Transverse colon (tissue), 4 donors: ENCODE measurements at places on chromosomes 1 and 21. TPM values are rescaled to one million over a fixed set of nuclear protein-coding genes. Genes with fewer than 3 reads are reported as not detected.

The DIRAS3 gene
- not detected for total RNA-seq

The USH2A gene
- total RNA-seq: not detected

- no peak overlapping the region for H3K4me3 ChIP-seq
- DNase-seq: no peak
- H3K4me1 ChIP-seq: no peaks in the 10 kb centered on the region
- no peaks in the 10 kb centered on the region for H3K36me3 ChIP-seq
- H3K27ac ChIP-seq: no peak overlapping the region
Observed at GRCh38 chr21:44649521-44650100, 3.4 kb downstream of the KRTAP10-11 start.

- no peak for DNase-seq
- peaks cover 7% of the 10 kb centered on the region for H3K4me1 ChIP-seq
Observed at GRCh38 chr1:209583408-209583807, at the start of gene CAMK1G. Gene CAMK1G, plus strand, starts transcription at chr1:209583714. Its CDS starts 11,270 bp downstream, at chr1:209594984.

The RASAL2 gene
- 20.9 TPM for total RNA-seq

- H3K36me3 ChIP-seq: peaks cover 8% of the 10 kb centered on the region
- no peaks in the 10 kb centered on the region for H3K27me3 ChIP-seq
- H3K27ac ChIP-seq: peak overlapping the region; percentile 83
Observed at GRCh38 chr1:23403038-23403336, 21.6 kb downstream of the TCEA3 start.

The APCS gene
- total RNA-seq: not detected

- no peaks in the 10 kb centered on the region for H3K27me3 ChIP-seq
- DNase-seq: no peak
- no peak overlapping the region for H3K27ac ChIP-seq
- no peaks in the 10 kb centered on the region for H3K36me3 ChIP-seq
- H3K4me3 ChIP-seq: no peak overlapping the region
- no peaks in the 10 kb centered on the region for H3K4me1 ChIP-seq
Observed at GRCh38 chr1:71494163-71494562, 413.3 kb upstream of the ZRANB2 start.

DNA sequence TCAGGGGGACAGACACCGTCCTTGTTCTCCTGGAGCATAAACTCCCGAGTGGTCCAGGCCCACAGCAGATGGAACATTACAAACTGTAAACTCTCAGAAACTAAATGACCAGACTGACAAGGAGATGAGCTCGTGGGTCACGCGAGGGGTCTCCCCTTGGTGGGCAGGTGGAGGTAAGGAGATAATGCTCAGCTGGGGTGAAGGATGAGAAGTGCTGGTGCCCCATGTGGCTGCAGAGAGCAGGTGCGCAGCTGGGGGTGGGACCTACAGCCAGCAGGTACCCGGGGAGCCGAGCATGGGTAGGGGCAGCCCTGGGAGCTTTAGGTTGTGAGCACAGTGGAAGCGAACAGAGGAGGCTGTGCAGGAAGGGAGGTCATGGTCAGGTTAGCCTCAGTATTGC, 40.1 kb downstream of the AJAP1 start:
- DNase-seq: no peak
- no peak overlapping the region for H3K27ac ChIP-seq
- no peaks in the 10 kb centered on the region for H3K36me3 ChIP-seq
- H3K27me3 ChIP-seq: no peaks in the 10 kb centered on the region
- H3K4me1 ChIP-seq: no peaks in the 10 kb centered on the region

DNA sequence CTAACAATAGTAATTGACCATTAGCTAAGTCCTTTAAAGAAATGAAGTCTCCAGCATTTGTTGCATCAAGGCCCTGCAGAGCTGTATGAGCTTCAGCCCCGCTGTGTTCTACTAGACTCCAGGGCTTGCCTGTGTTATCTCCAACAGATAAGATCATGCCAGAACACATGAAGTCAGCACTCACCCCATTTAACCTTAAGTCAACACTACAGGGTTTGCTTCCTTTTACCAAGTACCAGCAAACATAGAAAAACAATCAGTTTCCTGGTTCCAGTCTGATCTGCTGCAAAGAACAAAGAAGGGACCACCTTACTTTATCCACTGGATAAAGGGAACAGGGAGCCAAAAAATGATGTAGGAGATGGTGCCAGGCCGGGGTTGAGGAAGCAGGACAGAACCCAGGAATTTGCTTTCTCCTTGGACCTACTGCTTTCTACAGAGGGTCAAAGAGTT, 41.3 kb upstream of the ENAH start:
- no peaks in the 10 kb centered on the region for H3K27me3 ChIP-seq
- no peaks in the 10 kb centered on the region for H3K36me3 ChIP-seq
- H3K4me3 ChIP-seq: no peak overlapping the region
- peak overlapping the region; percentile 45 for H3K27ac ChIP-seq
- peaks cover 37% of the 10 kb centered on the region for H3K4me1 ChIP-seq
- DNase-seq: no peak

DNA sequence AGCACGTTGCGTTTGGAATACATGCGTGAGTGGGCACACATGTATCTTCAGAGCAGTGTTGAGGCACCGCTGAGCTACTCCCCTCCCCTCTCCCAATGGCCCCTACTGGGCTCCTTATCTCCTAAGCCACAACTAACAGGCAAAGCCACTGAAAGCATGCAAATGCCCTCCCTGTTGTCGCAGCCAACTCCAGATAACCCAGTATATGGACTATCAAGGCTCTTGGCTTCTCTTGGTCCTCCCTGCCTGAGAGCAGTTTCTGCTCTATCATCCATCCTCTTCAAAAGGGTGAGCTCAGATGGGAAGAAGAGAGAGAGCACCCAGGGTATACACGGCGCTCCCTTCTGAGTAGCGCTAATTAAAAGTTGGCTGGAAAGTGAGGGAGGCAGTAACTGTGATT, 58.5 kb upstream of the CNTN2 start:
- no peaks in the 10 kb centered on the region for H3K4me1 ChIP-seq
- no peaks in the 10 kb centered on the region for H3K36me3 ChIP-seq
- H3K27ac ChIP-seq: no peak overlapping the region
- H3K27me3 ChIP-seq: no peaks in the 10 kb centered on the region
- no peak for DNase-seq

GRCh38 chr1:58395355-58395754, 151.2 kb downstream of the OMA1 start:
- no peaks in the 10 kb centered on the region for H3K27me3 ChIP-seq
- H3K4me1 ChIP-seq: no peaks in the 10 kb centered on the region
- no peak overlapping the region for H3K27ac ChIP-seq
- H3K4me3 ChIP-seq: no peak overlapping the region

- no peak overlapping the region for H3K4me3 ChIP-seq
- no peaks in the 10 kb centered on the region for H3K36me3 ChIP-seq
- H3K27ac ChIP-seq: no peak overlapping the region
- no peak for DNase-seq
Observed at GRCh38 chr1:229383961-229384360, 41.1 kb upstream of the CCSAP start.

The DMBX1 gene
- not detected for total RNA-seq

- no peaks in the 10 kb centered on the region for H3K27me3 ChIP-seq
- no peak overlapping the region for H3K27ac ChIP-seq
- no peak overlapping the region for H3K4me3 ChIP-seq
- DNase-seq: no peak
- H3K36me3 ChIP-seq: no peaks in the 10 kb centered on the region
Observed at GRCh38 chr21:39525129-39525528, 73.4 kb downstream of the SH3BGR start.

DNA sequence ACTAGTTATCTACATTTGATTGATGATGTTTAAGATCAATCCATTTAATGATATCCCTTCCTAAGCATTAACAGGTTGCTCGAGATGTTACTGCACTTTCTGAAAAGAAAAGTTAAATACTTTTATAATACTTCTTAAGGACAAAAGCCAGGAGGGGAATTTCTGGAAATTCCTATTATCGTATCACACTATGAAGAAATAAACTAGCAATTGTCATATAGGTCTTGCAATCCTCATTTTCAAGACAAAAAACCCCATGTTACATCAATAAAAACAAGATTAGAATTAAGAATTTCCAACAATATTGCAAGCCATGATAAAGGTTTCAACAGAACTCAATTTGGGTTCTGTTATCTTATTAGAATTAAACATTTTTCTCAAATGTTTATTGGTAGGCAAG, 47.2 kb downstream of the HNRNPR start:
- no peak for DNase-seq
- no peaks in the 10 kb centered on the region for H3K4me1 ChIP-seq
- H3K4me3 ChIP-seq: no peak overlapping the region
- H3K27me3 ChIP-seq: no peaks in the 10 kb centered on the region
- H3K36me3 ChIP-seq: no peaks in the 10 kb centered on the region

- no peaks in the 10 kb centered on the region for H3K27me3 ChIP-seq
- H3K36me3 ChIP-seq: no peaks in the 10 kb centered on the region
- DNase-seq: no peak
- no peak overlapping the region for H3K27ac ChIP-seq
- no peaks in the 10 kb centered on the region for H3K4me1 ChIP-seq
Observed at GRCh38 chr1:145863282-145864018, 4.6 kb upstream of the PIAS3 start.

DNA sequence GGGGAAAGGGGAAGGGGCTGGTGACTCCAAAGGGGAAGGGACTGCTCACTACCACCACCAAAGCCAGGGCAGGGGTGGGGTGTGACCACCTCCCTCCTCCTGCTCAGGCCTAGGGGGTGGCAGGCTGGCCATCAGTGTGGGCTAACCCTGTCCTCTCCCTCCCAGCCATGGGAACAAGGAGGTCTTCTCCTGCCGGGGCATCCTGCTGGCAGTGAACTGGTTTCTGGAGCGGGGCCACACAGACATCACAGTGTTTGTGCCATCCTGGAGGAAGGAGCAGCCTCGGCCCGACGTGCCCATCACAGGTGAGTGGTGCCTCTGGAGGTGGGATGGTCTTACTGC, 5.7 kb downstream of the ZC3H12A start:
- no peak for DNase-seq
- H3K4me3 ChIP-seq: no peak overlapping the region
- peaks cover 60% of the 10 kb centered on the region for H3K4me1 ChIP-seq
- no peaks in the 10 kb centered on the region for H3K27me3 ChIP-seq
- H3K27ac ChIP-seq: peak overlapping the region; percentile 97
- peaks cover 32% of the 10 kb centered on the region for H3K36me3 ChIP-seq

The TP53BP2 gene
- 82.7 TPM for total RNA-seq

The KPNA6 gene
- 22.4 TPM for total RNA-seq

- H3K36me3 ChIP-seq: no peaks in the 10 kb centered on the region
- H3K4me3 ChIP-seq: no peak overlapping the region
- no peak overlapping the region for H3K27ac ChIP-seq
- no peaks in the 10 kb centered on the region for H3K27me3 ChIP-seq
- no peaks in the 10 kb centered on the region for H3K4me1 ChIP-seq
Observed at GRCh38 chr21:32797679-32798078, 26.1 kb upstream of the PAXBP1 start.

- no peak for DNase-seq
- no peaks in the 10 kb centered on the region for H3K27me3 ChIP-seq
- no peaks in the 10 kb centered on the region for H3K36me3 ChIP-seq
- no peak overlapping the region for H3K27ac ChIP-seq
- H3K4me3 ChIP-seq: no peak overlapping the region
- peaks cover 8% of the 10 kb centered on the region for H3K4me1 ChIP-seq
Observed at GRCh38 chr1:24141311-24141997, 1.5 kb downstream of the IL22RA1 start.

DNA sequence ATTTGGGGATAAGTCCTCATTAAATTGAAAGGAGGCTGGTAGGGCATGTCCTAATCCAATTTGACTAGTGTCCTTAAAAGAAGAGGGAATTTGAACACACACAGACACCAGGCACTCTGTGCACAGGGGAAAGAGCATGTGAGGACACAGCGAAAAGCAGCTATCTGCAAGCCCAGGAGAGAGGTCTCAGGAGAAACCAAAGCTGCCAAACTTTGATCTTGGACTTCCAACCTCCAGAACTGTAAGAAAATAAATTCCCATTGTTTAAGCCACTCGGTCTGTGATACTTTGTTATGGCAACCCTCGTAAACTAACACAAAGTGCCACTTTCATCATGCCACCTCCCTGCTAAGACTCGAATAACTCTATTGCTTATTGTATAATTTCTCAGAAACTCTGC, 13.8 kb downstream of the PLA2G4A start:
- H3K27me3 ChIP-seq: no peaks in the 10 kb centered on the region
- H3K4me3 ChIP-seq: no peak overlapping the region
- DNase-seq: no peak
- peaks cover 5% of the 10 kb centered on the region for H3K4me1 ChIP-seq
- no peaks in the 10 kb centered on the region for H3K36me3 ChIP-seq

DNA sequence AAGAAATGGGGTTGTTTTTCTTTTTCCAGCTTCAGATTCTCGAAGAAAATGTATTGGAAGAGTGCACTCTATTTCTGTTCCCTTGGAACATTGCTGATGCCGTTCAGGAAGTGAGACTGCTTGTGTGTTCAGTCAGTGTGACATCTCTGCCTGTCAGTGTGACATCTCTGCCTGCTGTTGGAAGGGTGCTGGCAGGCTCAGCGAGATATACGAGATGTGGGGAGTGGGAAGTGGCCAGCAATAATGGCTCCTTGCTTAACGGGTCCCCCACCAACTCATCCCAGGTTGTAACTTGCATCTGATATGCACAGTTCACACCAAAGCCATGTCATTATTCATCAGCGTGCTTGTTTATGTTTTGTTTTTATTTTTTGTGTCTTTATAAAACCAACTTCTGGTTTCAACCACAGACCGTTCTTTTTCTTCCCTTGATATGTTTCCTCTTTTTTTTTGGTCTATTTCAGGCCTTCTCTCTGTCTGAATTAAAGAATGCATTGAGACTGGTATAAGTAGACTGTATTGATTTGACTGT, 145.4 kb downstream of the GALNT2 start:
- H3K4me1 ChIP-seq: peaks cover 12% of the 10 kb centered on the region
- no peaks in the 10 kb centered on the region for H3K27me3 ChIP-seq
- H3K36me3 ChIP-seq: no peaks in the 10 kb centered on the region
- no peak overlapping the region for H3K4me3 ChIP-seq
- peak overlapping the region; percentile 63 for H3K27ac ChIP-seq

The AMY1C gene
- total RNA-seq: not detected

DNA sequence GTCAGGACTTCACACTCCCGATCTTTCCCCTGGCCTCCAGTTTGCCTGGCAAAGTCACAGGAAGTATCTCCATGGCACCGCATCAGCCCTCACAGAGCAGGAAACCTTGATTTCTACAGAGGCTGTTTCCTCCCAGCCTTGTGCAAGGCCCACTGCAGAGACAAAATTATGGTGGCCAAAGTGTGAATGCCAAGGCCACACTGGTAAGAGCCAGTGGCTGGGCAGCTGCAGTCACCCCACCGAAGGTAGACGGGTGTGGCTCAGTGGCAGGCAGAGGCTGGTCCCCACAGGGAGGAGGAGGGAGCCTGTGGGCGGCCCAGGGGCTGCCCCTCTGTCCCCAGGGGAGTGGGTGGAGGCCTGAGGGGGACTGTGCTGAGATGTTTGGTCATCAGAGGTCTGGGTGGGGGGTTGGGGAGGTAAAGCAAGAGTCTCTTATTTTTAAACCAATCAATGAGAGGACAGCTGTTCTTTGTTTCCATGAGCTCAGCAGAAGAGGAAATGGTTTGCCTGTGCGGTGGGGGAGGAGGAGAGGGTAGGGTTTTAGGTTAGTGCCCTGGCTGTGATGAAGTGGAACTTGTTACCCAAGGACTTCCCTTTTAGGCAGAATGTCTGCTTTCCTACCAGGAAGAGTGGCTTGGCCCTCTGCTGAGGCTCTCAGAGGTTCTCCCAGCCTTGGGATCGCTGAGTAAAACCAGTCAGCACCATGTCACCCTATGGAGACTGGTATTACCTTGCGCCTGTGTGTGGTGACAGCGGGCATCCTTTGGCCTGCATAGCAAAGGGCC, 18.0 kb upstream of the BTG2 start:
- peak; percentile 82 for DNase-seq
- H3K4me3 ChIP-seq: no peak overlapping the region
- peaks cover 88% of the 10 kb centered on the region for H3K4me1 ChIP-seq
- peak overlapping the region; percentile 96 for H3K27ac ChIP-seq

GRCh38 chr1:159866066-159866465, 3.6 kb upstream of the VSIG8 start:
- no peak overlapping the region for H3K4me3 ChIP-seq
- no peak overlapping the region for H3K27ac ChIP-seq
- no peak for DNase-seq
- no peaks in the 10 kb centered on the region for H3K27me3 ChIP-seq
- H3K4me1 ChIP-seq: peaks cover 15% of the 10 kb centered on the region
- H3K36me3 ChIP-seq: no peaks in the 10 kb centered on the region
